ENCODE measurements at places on chromosomes 1 and 21.

DNA sequence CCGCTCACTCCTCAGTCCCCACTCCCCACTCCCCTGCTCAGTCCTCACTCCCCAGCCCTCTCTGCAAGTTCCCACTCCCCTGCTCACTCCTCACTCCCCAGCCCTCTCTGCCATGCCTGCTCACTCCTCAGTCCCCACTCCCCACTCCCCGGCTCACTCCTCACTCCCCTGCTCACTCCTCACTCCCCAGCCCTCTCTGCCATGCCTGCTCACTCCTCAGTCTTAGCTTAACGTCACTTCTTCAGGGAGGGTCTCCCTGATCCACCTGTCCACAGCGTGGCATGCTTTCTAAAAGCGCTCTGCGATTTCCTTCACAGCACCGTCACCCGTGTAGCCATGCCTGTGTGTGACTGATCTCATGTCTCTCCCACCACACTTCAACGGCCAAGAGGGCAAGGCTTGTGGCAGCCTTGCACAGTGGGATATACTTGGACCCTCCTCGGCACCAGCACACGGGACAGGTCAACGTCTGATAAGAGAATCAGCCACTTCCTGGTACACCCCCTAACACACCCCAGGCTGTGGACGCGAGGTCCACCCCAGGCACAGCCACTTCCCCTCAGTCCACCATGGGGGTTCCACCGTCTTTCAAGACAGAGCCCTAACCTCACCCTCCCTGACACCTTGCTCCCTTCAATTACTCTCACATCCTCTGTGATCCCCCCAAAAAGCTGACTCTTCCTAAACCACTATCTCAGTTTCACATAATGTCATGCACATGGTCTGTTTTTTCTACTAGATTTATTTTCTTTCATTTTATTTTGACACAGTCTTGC lies 14.0 kb downstream of the PRDM15 start:
- DNase-seq = no peak

- DNase-seq = no peak
Measured at GRCh38 chr1:2135441-2135841, 59.1 kb downstream of the FAAP20 start.

DNA sequence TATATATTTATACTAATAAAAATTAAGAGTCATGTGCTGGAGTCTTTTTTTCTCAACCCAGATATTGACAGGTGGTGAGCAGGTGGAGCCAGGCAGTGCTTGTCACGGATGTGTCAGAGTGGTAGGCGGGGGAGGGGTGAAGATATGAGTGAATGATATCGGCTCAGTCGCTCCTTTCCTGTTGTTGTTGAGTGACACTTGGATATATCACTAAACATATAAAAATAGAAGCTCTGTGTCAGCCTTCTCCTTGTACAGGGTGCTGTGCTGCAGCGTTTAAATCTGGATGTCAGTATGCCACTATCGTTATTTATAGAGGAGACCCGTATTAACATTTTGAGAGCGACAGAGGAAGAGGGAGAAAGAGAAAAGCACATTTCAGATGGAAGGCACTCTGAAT lies 339.6 kb downstream of the NUF2 start:
- DNase-seq = no peak

- DNase-seq = no peak
Measured at GRCh38 chr1:90114521-90115141, 119.7 kb downstream of the ZNF326 start.

GRCh38 chr1:111275079-111275478 lies 15.6 kb upstream of the CHIA start:
- DNase-seq = no peak

GRCh38 chr1:26328597-26328996 lies 10.8 kb downstream of the CD52 start:
- no peak for DNase-seq

DNA sequence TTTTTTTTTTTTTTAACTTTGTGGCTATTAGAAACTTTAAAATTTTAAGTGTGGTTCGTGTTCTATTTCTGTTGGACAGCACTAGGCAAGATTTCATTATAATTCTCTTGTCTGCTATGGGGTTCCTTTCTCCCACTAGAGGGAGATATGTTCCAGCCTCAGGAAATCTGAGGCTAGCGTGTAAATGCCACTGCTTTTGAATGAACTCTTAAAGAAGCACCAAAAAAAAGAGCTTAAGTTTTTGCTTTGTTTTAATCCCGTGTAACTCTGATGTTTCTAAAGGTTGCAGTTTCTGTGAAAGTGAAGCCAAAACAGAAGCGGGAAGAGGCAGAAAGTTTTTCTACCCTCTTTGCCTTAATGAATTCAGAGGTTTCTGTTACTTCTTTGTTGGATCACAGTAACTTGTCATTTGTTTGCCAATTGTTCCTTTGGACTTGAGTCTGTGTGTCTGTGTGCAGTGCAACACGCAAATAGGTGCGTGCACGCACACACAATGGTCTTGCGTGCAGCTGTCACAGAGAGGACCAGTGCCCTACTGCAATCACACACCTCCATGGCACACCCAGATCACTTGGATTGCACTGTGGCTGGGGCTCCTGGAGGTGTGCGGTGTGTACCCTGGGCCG lies 32.3 kb downstream of the HHAT start:
- DNase-seq = no peak

GRCh38 chr1:170221031-170221430 lies 75.3 kb downstream of the NTMT2 start:
- DNase-seq = no peak

DNA sequence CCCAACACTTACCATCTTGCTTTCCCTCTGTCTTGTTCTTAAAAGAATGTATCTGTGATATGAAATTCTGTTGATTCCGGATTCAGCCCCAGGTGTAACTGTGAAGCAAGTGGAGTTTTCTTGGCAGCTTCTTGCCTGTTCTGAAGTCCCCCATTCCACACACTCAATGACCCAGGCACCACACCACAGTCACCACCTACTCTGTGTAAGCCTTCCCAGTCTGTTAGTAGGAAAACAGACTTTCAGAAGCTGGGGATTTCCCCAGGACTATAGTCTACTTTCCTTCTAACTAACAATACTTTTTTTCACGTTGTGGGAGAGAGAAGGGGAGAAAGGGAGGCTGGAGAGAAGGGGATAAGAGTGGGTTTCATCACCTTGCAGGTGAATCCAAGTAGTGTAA lies 299.1 kb upstream of the PROX1 start:
- DNase-seq = no peak

- no peak for DNase-seq
Measured at GRCh38 chr1:41344708-41345159, 16.5 kb upstream of the FOXO6 start.

DNA sequence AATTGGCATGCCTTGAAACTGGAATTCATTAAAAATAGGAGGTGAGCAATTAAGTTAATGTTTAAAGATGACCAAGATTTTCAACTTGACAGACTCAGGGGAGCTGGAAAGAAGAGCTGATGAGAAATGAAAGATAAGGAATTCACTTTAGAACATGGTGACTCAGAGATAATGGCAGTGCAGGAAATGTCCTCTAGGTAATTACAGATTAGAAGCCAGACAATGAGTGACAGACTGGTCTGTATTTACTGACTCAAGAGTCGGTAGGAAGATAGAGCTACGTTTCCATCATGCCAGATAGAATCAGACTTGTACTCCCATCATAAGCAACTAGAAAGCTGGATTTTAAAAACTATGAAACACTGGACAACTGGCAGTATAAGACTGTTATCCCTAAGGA lies 151.6 kb downstream of the AJAP1 start:
- no peak for DNase-seq

GRCh38 chr1:41360786-41361494 lies at the start of gene FOXO6:
Gene FOXO6 (plus strand): TSS chr1:41361434.
- peak; percentile 94 for DNase-seq

GRCh38 chr1:169298441-169298840 lies 69.2 kb downstream of the NME7 start:
- no peak for DNase-seq

- no peak for DNase-seq
Measured at GRCh38 chr1:36223381-36223995, 755 bp upstream of the THRAP3 start.

- DNase-seq = no peak
Measured at GRCh38 chr1:89041119-89041641, 18.5 kb upstream of the GBP3 start.

- DNase-seq = no peak
Measured at GRCh38 chr1:43366179-43366578, 1.6 kb downstream of the ELOVL1 start.

GRCh38 chr1:51877434-51878307 lies 856 bp downstream of the NRDC start:
- DNase-seq = no peak

DNA sequence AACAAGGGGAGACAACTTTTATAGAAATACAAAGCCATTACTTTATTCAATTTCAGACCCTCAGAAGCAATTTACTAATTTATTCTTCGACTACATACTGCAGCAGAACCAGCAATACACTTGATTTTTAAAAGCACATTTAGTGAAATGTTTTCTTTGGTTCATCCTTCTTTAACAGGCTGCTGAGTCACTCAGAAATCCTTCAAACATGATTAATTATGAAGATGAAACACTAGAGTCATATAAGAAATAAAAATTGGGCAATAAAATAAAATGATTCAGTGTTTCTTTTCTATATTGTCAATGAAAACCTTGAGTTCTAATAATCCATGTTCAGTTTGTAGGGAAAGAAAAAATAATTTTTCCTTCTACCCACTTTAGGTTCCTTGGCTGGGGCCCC lies 47.0 kb downstream of the CHML start:
- DNase-seq = no peak

DNA sequence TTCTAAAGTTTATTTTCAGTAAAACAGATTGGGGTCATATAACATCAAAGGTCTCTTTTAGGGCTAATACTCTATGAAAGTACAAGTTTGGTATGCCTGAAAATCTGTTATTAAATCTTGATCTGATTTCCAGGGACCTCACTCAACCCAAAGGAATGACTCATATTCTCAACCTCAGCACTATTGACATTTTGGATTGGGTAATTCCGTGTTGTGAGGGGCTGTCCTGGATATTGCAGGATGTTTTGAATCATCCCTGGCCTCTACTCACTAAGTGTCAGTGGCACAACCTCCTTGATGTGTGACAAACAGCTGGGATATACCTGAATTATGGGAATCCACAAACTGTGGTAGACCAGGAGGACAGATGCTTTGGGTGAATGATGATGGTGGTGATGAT lies 51.5 kb upstream of the CYP2J2 start:
- no peak for DNase-seq

DNA sequence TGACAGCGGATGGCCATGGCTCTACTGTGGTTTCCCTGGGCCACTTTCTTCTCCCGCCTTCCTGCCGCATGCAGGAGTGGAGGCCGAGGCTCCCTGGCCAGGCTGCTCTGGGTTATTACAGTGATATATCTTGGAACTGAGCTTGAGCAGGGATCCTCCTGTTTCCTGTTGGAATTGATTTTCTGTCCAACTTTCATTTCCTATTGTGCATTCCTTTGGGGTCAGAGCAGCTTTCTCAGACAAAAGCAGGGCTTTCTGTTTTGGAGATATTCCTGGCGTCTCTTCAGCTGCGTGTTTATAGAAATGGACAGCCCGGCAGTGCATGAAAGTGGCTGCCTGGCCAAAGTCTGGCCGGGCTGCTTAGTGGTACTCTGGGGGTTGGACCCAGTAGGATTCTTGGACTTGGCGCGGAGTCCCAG lies 146.4 kb downstream of the KIF26B start:
- no peak for DNase-seq

GRCh38 chr1:81731989-81732388 lies 68.7 kb upstream of the ADGRL2 start:
- no peak for DNase-seq

DNA sequence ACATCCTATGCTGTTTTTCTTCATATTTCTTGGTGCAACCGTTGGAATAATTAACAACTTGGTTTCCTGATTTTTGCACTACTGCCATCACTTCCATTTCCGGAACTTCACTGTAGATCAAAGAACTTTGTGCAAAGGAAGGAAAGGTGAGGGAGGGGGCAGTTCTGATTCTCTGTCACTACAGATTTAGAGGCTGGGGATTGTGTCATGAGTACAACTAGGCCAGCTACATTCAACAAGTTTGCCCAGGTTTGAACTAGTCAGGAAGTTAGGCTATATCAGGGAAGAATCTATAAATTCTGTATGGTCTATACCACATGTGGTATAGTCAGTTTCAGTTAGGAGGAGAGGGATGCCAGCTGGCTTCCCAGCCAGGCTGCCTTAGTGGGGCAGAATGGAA lies 84.2 kb downstream of the RGL1 start:
- no peak for DNase-seq

- no peak for DNase-seq
Measured at GRCh38 chr1:15090373-15090772, 63.2 kb upstream of the TMEM51 start.

GRCh38 chr1:151972542-151973248 lies 21.0 kb downstream of the S100A10 start:
- DNase-seq = no peak

- no peak for DNase-seq
Measured at GRCh38 chr1:205226868-205227583, 720 bp upstream of the TMCC2 start.

- no peak for DNase-seq
Measured at GRCh38 chr1:59976194-59977074, 49.9 kb upstream of the CYP2J2 start.

DNA sequence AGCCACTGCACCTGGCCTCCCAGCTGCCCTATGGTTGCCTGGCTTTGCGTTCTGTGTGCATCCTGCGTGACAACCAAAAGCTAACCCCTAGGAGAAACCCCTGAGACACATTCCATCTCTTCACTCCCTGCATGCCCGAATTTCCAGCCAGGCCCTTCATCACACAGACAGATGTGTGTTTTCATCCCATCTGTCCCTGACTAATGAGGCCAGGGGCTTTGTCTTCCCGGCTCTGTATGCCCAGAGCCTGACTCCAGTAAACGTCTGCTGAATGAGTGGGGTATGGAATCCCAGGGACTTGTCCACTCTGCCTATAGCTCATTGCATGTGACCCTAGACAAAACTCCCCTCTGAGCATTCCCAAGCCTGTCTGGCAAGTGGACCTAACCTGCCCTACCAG lies 9.6 kb downstream of the ESPN start:
- DNase-seq = no peak

- no peak for DNase-seq
Measured at GRCh38 chr1:119394085-119394484, 20.9 kb upstream of the HSD3B2 start.

DNA sequence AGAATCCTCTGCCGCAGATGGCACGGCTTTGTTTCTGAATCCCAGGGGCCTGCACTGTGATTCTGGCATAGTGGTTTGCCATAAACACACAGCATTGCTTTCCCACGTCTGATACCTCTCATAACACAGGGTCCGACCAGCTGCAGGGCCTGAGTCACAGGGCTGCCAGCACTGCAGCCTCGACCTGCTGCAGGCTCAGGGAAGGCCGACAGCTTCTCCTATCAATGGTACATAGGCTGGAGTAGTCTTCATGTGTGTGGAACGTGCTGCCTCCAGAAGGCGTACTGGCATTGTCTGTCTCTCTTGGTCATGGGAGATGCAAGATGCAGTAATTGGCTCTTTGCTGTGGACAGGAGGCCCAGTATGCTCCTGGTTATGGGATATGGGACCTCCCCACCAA lies 53.5 kb upstream of the PDE9A start:
- DNase-seq = no peak

GRCh38 chr1:109306832-109307273 lies at the start of gene MYBPHL:
Gene MYBPHL (minus strand): TSS chr1:109307011. CDS start chr1:109306991, 20 bp downstream.
- DNase-seq = no peak

GRCh38 chr1:52739699-52740467 lies 13.6 kb downstream of the ZYG11B start:
- DNase-seq = no peak

- no peak for DNase-seq
Measured at GRCh38 chr1:165988817-165989216, 161.4 kb downstream of the UCK2 start.
